ENCODE measurements at places on chromosomes 2 and 18.

DNA sequence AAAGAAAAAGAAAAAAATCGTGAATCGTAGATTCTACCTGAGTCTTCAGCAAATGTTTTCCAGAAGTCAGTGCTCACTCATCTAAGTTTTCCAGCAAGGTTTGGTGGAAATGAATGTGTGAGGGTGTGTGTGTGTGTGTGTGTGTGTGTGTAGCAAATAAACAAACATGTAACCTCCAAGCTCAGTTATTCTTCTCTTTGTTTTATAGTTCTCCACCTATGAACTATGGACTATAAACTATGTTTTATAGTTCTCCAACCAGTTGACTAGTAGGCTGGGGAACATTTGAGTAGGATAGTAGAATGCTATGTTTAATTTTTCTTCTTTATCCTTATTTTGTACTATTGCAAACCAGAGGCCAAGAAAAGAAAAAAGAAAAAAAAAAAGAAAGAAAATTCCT is 44.6 kb upstream of the SERPINE2 start:
- DNase-seq, result no peak

DNA sequence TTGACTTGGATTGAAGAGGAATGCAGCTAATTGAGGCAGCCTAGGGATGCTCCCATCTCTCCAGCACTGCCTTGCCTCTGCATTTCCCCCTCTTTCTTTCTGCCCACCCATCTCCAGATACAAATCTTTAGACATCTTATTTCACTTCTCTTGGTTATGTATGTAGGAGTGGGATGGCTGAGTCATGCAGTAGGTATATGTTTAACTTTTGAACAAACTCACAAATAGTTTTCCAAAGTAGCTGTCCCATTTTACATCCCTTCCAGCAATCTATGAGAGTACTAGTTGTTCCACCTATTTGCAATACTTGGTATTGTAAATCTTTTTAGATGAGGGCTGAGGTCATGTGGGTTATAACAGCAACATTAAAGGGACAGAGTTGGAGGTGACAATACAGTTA is 329.9 kb downstream of the DYSF start:
- no peak for DNase-seq

GRCh38 chr18:10249270-10249669 is 205.2 kb upstream of the APCDD1 start:
- no peak for DNase-seq

DNA sequence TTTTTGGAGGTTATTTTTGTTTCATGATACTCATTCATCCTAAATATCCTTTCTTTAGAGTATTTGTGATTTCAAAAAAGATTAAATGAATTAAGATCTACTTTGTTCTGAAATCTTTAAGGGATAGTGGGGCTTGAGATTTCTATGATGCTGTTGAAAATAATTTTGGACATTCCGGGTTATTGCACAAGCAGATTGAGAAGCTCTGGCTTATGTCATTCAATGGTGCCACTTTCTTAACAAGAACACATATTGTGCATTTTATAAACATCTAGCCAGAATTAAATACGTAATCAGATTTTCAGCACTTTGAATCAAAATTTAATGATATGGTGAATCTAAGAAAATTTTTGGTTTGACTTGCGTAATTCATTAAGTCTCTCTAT is 207.7 kb upstream of the COL3A1 start:
- DNase-seq, result no peak

DNA sequence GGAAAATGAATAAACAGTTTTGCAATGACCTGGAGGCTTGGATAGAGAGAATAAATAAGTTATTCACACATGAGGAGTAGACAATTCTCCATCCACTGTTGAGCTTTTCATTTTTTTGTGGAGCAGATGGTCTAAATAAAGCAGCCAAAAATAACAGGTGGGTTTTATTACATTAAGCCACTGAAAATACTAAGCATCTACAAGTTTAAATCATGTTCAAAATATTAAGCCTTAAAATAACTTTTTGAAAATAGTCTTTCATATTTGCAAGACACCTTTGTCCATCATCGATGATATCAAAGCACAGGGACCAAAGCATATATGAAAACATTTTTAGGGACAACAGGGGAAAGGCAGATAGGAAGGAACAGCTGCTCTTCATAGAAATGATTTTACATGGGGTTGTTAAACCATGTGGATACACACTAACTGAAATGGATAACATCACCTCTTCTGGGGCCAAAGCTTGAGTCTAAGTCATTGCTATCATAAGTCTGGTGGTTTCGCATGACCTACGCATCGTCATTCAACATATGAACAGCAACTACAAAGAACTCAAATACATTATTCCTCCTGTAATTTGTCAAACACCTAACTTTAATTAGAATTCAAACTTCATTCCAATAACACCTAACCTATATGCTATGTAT is 197.6 kb upstream of the CHST9 start:
- DNase-seq, result no peak

- DNase-seq, result no peak
Observed at GRCh38 chr18:58049000-58049688, 5.1 kb downstream of the NEDD4L start.

- no peak for DNase-seq
Observed at GRCh38 chr2:201701646-201702045, 3.2 kb upstream of the MPP4 start.

GRCh38 chr2:14936426-14936825 is 303.9 kb downstream of the LRATD1 start:
- no peak for DNase-seq

GRCh38 chr18:12231986-12232385 is 22.2 kb upstream of the CIDEA start:
- DNase-seq, result no peak

- DNase-seq, result no peak
Observed at GRCh38 chr2:85265304-85265703, 62.5 kb downstream of the TGOLN2 start.

DNA sequence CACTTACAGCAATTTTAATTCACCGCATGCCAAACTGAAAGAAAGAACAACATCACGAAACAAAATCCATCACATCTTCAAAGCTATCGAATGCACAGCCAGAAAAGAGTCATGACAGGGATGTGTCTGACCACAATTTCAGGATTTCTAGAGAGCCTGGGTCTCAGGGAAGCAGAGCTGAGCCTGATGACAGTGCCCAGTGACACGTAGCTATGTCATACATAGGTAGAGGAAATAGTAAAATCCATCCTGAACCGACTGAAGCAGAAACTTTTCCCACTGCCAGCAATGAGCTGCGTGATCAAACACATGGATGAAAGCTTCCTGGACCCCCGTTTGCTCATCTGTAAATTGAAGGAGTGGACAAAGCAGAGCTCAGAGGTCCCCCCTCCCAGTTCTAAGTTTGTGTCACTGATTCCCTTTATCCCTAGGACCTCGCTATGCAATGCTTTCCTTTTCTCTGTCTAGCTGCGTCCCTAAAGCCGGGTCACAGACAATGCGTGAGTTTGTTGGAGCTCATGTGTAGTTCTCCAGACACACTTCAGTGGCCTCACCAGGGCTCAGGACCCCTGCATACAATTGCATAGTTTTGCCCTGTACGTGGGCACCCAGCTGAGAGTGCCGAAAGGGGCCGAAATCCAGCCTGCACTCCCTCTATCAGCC is 37.6 kb downstream of the CCBE1 start:
- no peak for DNase-seq

- no peak for DNase-seq
Observed at GRCh38 chr2:120258196-120258595, 5.5 kb downstream of the RALB start.

GRCh38 chr2:139790807-139791752 is 1010.9 kb upstream of the NXPH2 start:
- DNase-seq, result peak; percentile 15

DNA sequence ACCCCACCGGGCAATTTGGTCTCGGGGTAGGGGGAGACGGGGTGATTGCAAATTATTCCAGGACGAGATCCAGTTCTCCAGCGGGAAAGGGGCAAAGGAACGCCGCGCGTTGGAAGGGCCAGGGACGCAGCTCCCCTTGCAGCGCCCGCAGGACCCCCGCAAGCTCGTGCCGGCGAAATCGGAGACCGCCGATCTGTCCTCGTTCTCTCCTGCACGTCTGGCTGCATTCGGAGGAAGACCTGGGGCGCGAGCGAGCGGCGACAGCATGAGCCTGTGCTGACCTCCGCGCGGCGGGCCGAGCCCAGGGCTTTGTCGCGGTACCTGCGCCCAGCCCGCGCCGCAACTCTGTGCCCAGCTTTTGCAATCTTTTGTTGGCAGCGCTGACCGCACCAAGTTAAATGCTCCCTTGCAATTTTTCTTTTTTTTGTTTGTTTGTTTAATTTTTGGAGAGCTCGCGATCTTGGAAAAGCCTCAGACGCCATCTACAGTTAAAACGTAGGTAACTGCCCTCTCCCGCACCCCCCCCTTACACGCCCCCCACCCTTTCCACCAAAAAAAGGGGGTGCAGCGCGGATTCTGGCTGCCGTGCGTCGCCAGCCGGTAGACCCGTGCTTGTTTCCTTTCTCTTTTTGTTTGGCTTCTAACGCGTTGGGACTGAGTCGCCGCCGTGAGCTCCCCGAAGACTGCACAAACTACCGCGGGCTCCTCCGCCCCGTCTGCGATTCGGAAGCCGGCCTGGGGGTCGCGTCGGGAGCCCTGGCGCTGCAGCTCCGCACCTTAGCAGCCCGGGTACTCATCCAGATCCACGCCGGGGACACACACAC is 667 bp downstream of the TRIB2 start:
- peak; percentile 55 for DNase-seq

DNA sequence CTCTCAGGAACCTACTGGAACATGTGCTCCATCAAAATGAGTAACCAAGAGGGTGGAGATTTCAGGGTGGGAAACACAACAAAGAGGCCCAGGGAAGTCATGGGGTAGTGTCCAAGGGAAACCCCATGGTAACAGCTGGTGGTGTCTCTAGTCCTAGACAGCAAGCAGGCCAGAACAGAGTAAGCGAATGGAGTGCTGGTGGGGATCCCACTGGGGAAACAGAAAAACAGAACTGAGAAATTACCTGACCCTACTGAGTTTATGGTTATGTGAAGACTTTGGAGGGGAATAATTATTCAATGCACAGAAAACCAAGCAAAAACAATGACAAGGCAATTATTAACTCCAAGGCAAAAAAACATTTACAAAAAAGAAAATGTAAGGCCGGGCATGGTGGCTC is 16.9 kb downstream of the ERCC3 start:
- no peak for DNase-seq

DNA sequence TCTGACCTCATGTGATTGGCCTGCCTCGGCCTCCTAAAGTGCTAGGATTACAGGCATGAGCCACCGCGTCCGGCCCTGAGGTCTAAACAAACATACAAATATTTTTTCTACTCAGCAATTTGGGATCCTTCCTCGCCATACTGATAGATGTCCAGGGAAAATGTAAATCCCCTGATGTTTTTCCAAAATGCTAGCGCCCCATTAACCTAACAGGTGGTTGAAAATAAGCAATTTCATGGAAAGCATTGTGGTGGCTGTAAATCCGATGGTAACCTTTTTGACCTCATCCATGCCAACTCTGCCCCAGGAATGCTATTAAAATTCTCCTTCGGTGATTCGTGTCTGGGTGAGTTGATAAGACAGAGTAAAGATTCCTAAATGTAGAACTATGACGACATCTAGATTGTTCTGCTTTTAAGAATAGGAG is 19.3 kb downstream of the GEMIN6 start:
- no peak for DNase-seq

GRCh38 chr2:172467382-172467781 is 40.0 kb downstream of the ITGA6 start:
- DNase-seq, result no peak

GRCh38 chr2:164697688-164698461 is 76.6 kb upstream of the GRB14 start:
- no peak for DNase-seq

DNA sequence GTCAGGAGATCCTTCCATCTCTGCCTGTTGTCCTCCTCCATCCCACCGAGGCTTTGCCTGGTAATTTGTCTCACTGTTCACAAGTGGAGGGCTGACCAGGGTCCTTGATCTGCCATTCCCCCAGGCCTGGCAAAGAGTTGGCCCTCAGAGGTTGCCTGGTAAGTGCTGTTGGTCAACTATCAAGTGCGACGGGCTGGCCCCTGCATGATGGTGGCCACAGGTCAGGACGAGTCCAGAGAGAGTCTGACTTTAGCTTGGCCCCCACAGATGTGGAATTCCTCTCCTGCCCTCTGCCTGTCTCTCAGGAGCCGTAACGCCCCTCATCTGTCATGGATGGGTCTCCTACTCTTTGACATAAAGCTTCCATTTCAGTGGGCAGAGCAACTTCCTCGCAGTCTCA is 97.3 kb upstream of the SMIM21 start:
- no peak for DNase-seq

DNA sequence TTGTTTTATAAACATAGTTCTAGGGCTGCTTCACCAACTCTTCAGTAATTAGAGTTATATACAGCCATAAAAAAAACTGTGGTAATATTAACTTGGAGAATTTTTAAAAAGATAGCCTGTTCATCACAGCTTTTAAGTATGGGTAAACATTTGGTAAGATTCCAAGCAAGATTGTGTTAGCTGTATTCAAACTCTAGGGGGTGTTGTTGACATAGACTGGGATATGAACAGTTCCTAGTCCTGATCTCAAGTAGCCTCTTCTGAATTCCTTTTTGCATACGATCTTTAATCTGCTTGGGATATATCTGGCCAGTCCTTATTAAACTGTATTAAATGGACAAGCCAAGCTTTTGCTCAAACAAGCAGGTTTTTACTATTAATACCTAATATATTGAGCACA is 13.4 kb downstream of the NOP58 start:
- DNase-seq, result no peak

DNA sequence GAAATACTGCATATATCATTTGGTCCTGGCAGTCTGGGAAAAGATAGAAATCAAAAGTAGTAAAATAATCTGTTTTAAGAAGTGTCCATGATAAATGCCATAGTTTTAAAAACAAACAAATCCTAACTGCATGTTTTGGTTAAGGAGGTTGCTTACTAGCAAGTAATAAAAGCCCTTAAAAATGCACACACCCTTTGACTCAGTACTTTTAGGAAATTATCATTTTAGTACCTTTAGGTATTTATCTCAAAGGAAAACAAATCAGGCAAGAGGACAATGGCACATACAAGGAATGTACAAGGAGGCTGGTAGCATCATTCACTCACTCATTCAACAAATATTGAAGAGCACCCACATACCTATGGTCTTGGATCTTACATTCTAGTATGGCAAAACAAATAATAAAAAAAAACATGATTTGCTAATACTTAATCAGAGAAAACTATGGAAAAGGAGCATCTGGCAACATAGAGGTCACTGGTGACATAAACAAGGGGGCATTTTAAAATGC is 67.6 kb downstream of the OLA1 start:
- DNase-seq, result no peak

- DNase-seq, result no peak
Observed at GRCh38 chr2:160934263-160934662, 226.0 kb upstream of the TANK start.

Measured in smooth muscle cell of the brain vasculature (primary cell).